ENCODE measurements at places on chromosomes 6 and 20.

GRCh38 chr6:149138089-149138488 lies 179.4 kb upstream of the TAB2 start:
- no peak for DNase-seq

DNA sequence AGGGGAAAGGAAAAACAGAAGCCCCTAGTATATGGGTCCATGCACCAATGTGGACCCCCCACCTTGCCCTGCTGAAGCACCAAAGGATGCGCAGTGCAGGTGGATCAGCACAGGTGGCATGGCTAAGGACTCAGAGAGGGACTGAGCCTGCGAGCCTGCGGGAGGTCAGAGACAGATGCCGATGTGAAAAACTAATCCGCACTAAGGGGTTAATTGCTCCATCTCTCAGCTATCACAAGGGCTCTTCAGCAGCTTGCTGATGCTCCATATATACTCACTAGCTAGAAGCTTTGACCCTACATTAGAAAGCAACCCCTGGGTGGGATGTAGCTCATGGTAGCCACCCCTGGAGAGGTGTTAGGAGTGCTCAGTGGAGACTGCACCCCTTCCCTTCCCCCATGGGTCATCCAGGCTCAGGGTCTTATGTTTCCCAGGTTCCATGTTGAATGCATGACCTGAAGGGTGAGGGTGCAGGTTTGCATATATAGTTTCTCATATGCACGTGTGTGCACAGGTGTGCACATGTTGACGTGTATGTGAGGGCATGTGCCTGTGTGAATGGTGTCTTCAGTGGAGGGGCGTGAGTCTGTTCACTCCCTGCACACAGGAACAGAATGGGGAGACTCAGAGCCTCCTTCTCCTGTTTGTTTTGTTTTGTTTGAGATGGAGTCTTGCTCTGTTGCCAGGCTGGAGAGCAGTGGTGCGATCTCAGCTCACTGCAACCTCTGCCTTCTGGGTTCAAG lies 13.4 kb upstream of the IP6K3 start:
- no peak for DNase-seq

GRCh38 chr6:112634376-112634775 lies 287.2 kb downstream of the RFPL4B start:
- no peak for DNase-seq

- DNase-seq: no peak
These were observed 32.8 kb downstream of the APCDD1L start for GRCh38 chr20:58482416-58482815.

- DNase-seq: no peak
These were observed 121.8 kb upstream of the HDGFL1 start for GRCh38 chr6:22447249-22448196.

DNA sequence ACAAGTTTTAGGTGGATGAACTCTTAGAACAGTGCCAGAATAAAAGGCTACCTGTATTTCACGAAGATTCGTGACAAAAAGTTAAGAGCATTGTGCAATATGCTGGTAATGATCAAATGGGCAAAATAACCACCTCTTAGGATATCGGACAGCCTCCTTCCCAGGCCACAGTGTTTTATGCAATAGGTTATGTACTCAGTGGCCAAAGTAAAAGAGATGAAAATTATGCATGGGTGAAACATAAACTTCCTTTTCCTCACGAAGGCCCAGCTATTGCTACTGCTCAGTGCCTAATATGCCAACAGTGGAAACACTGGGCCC lies 153.6 kb upstream of the SIM1 start:
- DNase-seq: no peak

DNA sequence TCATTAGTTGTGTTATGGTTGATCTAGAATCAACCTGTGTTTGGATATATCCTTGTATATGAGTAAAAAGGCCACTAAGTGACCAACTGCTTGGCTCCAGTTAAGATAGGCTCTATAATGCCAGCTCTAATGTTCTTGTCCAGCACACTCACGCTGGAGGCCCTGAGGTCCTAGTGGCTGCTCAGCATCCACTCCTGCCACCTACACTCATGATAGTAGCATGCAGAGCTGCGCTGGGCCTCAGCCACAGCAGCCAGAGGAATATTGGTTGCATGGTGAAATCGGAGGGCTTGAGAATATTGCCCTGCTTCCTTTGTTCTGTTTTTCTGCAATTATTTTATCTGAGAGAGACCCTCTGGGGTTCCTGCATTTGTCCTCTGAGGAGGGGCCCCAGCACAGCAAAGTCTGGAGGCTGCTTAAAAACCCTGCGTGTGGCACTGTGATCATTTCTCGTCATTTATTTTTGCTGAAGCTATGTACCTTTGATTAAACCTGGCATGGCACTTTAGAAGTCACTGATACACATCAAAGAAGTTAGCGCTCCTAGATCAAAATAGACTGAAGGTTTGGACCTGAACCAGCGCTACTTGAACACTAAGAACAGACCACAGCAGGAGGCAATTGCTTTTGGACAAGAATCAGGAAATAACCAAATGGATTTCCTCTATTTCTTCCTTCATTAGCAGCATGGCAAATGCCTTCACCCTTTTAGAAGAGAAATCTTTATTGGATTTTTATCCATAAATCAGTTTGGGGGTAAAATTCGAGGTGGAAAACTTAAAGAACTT lies 398.4 kb upstream of the ID4 start:
- DNase-seq: no peak

DNA sequence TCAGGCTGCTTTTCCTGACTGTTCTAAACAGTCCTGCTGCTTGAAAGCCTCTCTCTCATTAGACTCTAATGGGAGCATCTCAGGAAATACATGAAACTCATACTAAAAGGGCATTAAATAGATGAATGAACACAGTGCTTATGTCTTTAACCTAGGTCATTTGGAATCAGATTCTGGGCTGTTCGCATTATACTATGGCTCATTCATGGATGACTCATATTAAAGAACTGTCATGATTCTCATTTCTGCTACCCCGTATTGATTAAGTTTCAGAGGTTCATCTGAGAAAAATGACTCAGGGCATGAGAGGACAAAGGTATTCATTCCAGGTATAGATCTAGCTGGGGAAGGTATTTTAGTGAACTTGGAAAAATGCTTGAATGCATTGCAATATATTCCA lies 335.5 kb downstream of the GJA1 start:
- DNase-seq: no peak

DNA sequence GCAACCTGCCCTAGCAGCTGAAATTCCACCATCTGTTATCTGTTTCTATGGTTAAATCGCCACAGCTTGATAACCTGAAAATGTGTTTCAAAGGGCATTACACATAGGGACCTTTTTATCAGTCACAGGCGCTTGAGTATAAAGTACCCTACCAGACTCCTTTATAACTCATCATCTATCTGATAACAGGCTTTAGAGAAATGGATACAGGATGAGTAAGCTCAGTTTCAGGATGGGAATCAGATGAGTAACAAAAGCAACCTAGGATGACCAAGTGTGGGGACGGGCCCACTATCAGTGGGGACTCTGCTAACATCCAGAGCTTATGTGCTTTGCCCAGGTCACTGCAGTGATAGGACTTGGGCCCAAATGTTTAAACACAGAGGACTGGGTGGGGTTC lies 75.6 kb downstream of the PRND start:
- no peak for DNase-seq

DNA sequence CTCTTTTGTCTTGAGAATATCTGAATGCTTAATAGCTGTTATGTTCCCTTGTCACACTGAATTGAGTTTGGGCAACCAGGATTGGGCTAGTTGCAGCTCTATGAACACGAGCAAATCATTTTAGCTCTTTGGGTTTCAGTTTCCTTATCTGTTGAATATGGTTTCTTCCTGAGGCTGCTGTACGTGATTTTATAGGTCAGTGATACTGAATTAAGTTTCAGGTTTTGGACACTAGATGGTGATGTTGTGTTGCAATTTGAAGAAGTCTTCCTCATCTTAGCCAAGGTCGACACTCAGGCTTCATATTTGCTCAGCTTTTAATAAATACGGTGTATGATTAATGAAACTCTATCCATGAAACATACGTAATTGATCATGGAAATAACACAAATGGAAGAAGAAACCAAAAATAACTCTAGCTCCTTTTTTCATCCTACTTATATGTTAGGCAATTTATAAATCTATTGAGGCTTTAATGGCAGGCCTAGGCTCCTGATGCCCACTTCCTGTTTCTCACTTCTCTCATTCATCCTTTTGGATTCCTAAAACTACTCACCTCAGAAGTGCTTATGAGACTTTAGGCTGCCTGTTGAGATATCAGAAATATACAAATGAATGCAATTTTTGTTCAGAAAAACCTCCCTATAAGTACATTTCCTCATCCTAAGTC lies 354.1 kb upstream of the MAP3K7 start:
- DNase-seq: no peak

- no peak for DNase-seq
These were observed 115.0 kb upstream of the SLC22A23 start for GRCh38 chr6:3571836-3572235.

- DNase-seq: no peak
These were observed 79.4 kb downstream of the NCOA3 start for GRCh38 chr20:47581090-47581489.

DNA sequence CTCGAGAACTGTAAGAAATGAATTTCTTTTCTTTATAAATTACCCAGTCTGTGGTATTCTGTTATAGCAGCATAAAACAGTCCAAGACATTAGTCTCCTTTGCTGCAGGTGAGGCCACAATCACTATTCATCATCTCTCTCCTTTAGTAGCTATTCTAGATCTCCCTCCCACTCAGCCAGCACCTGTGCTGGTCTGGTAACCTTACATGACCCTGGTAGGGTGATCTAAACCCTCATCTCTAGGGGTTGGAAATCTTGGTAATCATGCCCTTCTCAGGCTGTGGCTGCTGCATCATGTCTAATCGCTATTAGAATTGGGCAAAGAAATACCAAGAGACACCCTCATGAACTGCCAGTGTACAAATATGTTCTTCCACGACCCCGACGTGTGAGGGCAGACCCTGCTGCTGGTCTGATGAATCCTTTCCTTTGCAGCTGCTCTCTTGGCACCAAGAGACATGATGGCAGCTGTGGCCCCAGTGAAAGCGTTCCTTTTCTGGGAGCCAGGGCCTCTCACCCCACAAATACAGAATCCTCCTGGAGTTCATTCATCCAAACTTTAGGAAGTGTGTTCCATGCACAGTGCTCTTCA lies 23.0 kb upstream of the IGF2R start:
- no peak for DNase-seq

DNA sequence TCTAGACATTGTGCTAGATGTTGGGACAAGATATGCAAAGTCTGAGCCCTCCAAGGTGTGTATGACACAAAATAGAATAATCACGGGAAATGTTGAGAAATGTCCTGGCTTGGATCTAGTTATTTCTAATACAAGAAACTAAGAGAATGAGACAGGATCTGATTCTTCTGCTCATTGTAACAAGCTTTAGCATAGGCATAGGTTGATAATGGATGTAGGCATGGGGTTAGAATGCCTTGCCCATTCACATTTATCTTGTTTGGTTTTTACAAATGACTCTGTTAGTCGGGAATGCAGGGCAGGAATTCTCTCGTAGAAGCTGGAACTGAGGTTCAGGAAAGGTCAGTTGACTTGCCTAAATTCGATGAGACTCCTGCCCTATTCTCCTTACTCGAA lies 1.5 kb upstream of the SLC26A8 start:
- DNase-seq: no peak

- DNase-seq: no peak
These were observed 97.8 kb downstream of the TNFAIP3 start for GRCh38 chr6:137964876-137965275.

GRCh38 chr20:32070690-32071213 lies 18.7 kb downstream of the HCK start:
- no peak for DNase-seq

DNA sequence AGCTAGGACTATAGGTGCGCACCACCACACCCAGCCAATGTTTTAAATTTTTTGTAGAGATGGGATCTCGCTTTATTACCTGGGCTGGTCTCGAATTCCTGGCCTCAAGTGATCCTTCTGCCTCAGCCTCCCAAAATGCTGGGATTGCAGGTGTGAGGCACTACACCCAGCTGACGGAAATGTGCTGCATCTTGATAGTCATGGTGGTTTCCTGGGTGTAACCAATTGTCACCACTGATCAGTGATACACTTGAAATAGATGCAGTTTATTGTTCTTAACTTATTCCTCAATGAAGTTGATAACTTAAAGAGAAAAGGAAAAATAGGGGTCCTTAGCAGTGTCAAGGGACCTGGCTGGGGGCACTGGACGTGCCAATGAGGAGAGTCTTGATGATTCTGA lies 92.4 kb downstream of the PPP1R14C start:
- no peak for DNase-seq

- no peak for DNase-seq
These were observed 30.6 kb upstream of the EXOC2 start for GRCh38 chr6:723540-723939.

DNA sequence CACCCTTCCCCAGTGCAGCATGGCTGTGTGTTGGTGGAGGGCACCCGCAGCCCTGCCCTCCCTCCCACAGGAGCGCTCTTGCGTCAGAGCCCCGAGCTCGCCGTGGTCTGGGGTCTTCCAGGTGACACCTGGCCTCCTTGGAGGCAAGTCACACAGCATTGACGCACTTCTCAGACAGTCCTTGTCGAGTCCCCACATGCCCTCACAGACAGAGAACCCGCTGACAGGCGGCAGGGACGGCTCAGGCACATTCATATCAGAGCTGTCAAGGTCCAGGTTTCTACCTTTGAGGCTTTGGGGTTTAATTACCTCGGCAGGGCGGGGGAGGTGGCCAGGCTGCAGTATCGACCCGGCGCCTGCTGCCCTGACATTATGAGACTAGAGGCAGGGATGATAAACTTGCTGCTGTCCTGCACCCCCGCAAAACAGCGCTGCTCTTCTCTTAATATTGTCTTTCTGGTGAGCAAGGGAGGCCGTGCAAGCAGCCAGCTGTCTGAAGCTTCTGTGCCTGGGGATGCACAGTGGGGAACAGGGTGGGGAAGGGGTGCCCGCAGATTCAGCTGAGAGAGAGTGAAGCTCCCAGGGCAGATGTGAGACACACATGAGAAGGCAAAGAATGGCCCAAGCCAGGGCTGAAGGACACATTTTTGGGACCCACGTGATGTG lies 4.7 kb downstream of the NPEPL1 start:
- no peak for DNase-seq

- no peak for DNase-seq
These were observed 64.5 kb downstream of the THBS2 start for GRCh38 chr6:169189182-169189581.

DNA sequence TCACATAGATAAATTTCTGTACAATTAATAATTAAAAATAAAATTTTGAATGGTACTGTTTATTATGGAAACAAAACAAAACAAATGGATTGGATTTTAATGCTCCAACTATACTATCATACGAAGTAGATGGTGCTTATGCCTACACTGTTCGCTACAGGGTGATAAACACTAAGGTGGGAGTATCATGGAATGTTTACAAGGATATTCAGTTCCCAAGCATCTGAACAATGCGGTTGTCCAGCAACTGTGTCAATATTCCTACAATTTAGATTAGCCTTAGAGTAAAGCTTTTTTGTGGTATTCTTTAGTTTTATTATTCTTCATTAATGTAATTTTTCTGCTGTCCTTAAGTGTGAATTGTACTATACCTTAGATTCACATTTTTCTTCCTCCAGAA lies 105.1 kb downstream of the MMS22L start:
- DNase-seq: no peak

All from omental fat pad (tissue), 4 donors.